Stimulated activated CD8-positive, alpha-beta memory T cell treated with anti-CD3 and anti-CD28 coated beads, Interleukin-4, amount 100 ng/mL, for 1 hour (primary cell): ENCODE measurements at places on chromosomes 2 and 18.

DNA sequence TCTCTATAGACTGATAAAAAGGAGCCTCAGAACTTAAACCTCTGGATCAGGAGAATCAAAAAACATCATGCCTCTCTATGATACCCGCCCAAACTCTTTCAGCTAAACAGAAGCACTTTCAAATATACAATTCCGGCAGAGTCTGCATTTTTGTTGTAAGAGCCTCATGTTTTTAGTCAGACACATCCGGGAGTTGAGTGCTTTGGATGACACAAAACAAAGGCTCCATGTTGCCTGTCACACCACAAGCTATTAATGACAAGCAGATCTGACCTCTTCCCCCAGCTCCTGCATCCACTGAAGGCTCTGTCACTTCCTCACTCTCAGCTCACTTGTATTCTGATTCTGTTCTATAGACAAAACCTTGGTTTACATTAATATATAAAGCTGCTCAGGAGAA is 33.2 kb downstream of the SLC38A11 start:
- no peak for DNase-seq

DNA sequence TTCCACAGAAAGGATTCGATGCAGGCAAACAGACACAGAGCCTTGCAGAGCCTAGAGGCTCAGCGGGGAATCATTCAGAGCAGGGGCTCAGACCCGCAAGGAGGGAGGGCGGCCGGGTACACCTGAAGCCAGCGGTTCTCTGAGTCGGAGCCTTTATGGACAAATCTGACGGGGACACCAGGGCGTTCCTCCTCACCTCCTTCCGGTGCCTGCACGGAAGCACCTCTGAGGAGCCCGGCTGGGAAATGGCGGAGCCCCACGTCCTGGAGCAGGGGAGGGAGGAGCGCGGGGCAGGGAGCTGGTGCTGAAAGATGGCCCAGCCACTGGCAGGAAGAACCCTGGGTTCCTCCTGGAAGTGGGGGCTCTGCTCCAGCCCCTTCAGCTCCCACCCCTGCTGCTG is 193.5 kb upstream of the ALKAL2 start:
- no peak for DNase-seq

DNA sequence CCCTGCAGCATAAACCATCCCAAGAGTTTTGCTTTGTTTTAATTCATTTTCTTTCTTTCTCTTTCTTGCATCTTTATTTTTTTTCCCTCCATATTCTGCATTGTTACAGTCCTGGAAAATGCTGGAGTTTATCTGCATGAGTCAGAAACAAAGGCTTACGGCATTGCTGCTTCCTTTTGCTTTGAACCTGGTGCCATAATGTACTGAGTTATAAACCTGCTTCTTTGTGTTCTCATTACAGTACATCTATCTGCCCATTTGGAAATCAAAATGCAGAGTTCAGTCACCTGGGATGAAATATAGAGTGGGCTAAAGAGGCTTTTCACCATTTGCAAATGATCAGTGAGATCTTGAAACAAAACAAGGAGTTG is 1009.2 kb upstream of the FANCL start:
- no peak for DNase-seq

- no peak for DNase-seq
Observed at GRCh38 chr2:237488295-237488694, 1.2 kb downstream of the MLPH start.

- no peak for DNase-seq
Observed at GRCh38 chr2:67374949-67375348, 22.2 kb upstream of the ETAA1 start.

DNA sequence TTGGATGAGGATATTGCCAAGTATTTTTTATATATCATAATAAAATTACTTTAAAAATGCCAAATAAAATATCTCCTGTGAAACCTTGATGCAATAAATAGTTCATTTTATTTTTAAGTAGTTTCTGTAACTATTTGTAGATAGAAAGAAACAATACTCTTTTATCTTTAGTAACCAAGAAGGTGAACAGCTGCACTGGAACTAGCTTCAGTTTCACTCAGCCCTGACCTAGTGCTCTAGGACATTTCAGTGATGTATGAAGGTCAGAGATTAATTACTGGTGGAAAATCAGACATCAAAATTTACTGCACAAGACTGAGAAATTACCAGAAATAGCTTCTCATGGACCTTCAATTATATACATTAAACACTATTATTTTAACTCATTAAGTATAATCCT is 1305.0 kb downstream of the CNTNAP5 start:
- no peak for DNase-seq

DNA sequence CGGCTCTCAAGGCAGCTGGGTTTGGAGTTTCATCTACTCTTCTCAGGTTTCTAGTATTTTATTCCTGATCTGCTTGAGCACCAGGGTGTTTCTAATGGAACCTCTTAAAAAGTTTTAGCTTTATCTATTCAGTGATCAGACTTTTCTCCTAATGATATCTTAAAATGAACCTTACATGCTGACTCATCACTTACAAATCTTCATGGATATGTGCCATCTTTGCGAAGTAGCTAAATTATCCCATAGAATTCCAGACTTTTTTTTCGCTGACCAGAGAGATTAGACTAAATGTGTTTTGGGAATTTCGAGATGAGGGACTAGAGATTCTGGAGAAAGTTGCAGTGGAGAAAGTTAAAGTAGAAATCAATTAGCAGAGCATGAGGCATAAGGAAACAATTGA is 401.0 kb downstream of the GRB14 start:
- no peak for DNase-seq

DNA sequence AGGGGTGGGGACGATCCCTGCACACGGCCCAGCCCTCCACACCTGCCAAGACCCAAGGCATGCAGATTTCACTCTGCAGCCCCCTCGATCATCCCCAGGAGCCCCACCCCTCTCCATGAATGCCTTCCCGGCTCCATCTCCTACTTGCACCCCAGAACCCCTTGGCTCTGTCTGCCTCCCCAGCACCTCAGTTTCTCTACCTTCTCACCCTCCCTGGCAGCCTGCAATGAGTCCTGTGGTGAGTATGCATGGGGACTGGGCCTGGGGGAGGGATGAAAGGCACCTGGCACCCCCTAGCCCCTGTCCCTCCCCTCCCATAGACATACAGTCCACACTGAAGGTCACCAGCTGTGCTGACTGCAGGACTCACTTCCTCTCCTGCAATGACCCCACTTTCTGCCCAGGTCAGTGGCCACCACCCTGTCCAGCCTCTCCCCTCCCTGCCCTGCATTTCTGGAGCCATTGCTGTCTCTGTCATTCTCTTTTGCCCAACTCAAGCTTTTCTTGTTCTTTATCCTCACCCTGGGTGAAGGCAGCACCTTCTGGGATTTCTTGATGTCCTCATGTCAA is 1.0 kb downstream of the TEX51 start:
- no peak for DNase-seq

- DNase-seq: no peak
Observed at GRCh38 chr2:117921520-117921919, 92.3 kb downstream of the CCDC93 start.

GRCh38 chr2:157087373-157088002 is 170.0 kb upstream of the GALNT5 start:
- DNase-seq: no peak

DNA sequence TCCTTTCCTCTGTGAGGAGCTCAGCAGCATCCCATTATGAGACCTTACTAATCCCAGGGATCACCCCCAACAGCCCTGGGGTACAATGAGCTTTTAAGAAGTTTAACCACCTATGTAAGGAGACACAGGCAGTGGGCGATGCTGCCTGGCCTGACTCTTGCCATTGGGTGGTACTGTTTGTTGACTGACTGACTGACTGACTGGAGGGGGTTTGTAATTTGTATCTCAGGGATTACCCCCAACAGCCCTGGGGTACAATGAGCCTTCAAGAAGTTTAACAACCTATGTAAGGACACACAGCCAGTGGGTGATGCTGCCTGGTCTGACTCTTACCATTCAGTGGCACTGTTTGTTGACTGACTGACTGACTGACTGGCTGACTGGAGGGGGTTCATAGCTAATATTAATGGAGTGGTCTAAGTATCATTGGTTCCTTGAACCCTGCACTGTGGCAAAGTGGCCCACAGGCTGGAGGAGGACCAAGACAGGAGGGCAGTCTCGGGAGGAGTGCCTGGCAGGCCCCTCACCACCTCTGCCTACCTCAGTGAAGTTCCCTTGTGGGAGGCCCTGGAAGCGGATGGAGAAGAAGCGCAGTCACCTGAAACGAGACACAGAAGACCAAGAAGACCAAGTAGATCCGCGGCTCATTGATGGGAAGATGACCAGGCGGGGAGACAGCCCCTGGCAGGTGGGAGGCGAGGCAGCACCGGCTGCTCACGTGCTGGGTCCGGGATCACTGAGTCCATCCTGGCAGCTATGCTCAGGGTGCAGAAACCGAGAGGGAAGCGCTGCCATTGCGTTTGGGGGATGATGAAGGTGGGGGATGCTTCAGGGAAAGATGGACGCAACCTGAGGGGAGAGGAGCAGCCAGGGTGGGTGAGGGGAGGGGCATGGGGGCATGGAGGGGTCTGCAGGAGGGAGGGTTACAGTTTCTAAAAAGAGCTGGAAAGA is 7.6 kb downstream of the PROC start:
- no peak for DNase-seq

DNA sequence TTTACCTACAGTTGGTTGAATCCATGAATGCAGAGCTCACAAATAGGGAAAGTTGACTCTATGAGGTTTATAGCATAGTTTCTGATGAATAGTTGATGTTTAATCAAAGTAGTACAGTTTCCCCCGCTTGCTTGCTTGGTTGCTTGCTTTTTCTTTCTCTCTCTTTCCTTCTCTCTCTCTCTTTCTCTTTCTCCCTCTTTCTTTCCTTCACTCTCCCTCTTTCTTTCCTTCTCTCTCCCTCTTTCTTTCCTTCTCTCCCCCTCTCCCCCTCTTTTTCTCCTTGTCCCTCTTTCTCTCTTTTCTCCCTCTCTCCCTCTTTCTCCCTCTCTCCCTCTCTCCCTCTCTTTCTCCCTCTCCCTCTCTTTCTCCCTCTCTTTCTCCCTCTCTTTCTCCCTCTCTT is 999.9 kb upstream of the CELF4 start:
- DNase-seq: no peak

GRCh38 chr2:179861027-179861415 is 391 bp downstream of the ZNF385B start:
- no peak for DNase-seq

- no peak for DNase-seq
Observed at GRCh38 chr2:8169443-8169842, 512.4 kb upstream of the ID2 start.

DNA sequence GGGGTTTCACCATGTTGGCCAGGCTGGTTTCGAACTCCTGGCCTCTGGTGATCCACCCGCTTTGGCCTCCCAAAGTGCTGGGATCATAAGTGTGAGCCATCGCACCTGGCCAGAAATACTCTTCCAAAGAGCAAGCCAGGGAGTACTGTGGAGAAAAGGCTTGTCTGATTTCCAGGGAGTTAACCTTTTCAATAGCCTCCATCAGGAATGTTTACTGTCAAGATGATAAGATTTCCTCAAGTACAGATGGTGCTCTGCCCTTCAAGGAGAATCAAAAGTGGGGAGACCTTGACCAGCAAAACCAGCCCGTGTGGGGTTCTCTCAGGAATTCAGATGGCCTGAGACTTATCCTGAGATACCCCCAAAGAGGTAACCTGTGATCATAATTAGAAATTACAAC is 237.2 kb downstream of the PRKCE start:
- no peak for DNase-seq

DNA sequence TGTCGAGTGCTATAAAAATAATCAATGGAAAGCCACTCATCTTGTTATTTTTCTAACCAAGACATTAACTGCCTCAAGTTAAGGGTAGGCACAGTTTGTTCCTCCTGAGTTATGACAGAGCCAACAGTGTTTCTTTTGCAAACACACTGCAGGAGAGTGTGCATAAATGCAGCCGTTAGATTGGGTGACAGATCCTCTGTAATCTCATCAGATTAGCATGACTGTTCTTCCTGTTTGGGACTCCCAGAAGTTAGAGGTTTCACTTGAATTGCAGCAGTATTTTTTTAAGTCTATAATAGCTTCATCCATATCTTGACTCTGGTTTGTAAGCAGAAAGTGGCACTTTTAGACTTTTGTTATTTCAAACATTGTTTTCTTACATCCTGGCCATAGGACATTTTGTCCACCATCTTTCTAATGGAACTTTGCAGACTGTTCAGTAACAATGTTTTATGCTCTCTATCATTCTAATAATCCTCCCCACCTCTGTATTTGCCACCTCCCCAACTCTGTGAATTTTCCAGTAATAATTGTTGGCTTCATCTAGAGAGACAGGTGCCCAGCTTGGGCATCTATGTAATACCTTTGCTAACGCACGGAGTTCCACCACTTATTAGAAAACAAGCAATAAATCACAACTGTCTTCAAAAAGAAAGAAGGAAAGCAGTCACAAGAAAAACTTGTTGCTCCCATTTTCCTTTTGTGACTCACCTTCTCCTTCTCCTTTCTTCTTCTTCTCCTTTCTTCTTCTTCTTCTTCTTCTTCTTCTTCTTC is 560.0 kb downstream of the ADCYAP1 start:
- DNase-seq: no peak

GRCh38 chr2:8611246-8611645 is 70.6 kb upstream of the ID2 start:
- DNase-seq: no peak

GRCh38 chr2:69594341-69594740 is 49.2 kb downstream of the AAK1 start:
- DNase-seq: no peak

DNA sequence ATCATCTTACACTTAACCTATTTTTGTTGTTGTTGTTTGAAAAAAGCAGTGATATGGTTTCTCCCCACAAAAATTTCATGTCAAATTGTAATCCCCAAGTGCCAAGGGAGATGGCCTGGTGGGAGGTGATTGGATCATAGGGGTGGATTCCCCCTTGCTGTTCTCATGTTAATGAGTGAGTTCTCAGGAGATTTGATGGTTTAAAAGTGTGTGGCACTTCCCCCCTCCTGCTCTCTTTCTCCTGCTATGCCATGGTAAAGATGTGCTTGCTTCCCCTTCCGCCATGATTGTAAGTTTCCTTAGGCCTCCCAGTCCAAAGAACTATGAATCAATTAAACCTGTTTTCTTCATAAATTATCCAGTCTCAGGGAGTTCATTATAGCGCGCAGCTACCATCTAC is 1362.7 kb upstream of the FAM98A start:
- DNase-seq: no peak

DNA sequence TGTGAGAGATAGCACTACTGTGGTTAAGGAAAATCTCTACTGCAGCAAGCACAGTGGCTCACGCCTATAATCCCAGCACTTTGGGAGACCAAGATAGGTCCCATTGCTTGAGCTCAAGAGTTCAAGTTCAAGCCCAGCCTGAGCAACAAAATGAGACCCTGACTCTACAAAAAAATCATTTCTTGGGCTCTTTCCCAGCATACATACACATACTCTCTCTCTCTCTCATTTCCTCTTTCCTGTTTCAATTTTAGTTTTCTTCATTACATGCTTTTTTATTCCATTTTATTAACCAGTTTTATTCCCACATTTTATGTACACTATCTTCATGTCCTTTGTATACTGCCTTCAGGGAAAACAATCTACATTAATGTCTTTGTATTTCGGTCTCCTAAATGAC is 14.6 kb downstream of the WDR33 start:
- no peak for DNase-seq

- DNase-seq: no peak
Observed at GRCh38 chr18:7641813-7642212, 74.7 kb downstream of the PTPRM start.
